ENCODE measurements at places on chromosomes 7 and 10.
A peak's percentile ranks its signal among the peaks of the same experiment; 100 is the strongest.

- DNase-seq = no peak
These were observed 10.6 kb upstream of the SUN1 start for GRCh38 chr7:821688-822087.

GRCh38 chr7:77473229-77474005 lies 57.3 kb upstream of the GSAP start:
- no peak for DNase-seq

GRCh38 chr10:129969911-129970464 lies 5.9 kb upstream of the EBF3 start:
- no peak for DNase-seq

DNA sequence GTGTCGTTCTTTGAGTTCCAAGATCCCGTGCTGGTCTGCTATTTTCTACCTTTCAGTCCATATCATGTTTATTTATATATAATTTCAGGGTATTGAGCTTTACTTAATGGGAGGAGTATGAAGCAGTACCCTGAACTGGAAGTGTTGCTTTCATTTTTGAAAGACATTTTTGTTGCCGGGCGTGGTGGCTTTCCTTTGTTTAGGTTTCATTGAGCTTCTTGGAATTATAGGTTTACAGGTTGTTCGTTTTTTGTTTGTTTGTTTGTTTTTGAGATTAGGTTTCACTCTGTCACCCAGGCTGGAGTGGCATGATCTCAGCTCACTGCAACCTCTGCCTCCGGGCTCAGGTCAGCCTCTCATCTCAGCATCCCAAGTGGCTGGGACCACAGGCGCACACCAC lies 7.4 kb downstream of the ZNF487 start:
- DNase-seq = no peak

- no peak for DNase-seq
These were observed 112.7 kb downstream of the RBM20 start for GRCh38 chr10:110756876-110757275.

- no peak for DNase-seq
These were observed 41.1 kb upstream of the CFAP46 start for GRCh38 chr10:132983252-132984007.

GRCh38 chr10:102450374-102451104 lies 804 bp downstream of the C10orf95 start:
- peak; percentile 84 for DNase-seq

DNA sequence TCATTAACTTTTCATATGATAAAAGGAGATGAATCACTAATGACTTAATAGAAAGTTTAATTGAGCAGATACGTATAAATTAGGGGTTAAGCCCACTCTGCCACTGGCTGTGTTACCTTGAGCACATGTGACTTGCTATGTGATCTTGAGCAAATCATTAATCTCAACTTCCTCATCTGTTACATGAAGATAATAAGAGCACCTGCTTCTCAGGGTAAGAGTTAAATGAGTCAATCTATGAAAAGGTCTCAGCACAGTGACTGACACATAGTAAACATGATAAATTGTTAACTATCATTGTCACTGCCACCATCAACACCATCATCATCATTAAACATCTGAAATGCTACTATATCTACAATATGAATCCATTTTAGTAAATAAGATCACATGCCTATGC lies 110.8 kb downstream of the TPK1 start:
- no peak for DNase-seq

DNA sequence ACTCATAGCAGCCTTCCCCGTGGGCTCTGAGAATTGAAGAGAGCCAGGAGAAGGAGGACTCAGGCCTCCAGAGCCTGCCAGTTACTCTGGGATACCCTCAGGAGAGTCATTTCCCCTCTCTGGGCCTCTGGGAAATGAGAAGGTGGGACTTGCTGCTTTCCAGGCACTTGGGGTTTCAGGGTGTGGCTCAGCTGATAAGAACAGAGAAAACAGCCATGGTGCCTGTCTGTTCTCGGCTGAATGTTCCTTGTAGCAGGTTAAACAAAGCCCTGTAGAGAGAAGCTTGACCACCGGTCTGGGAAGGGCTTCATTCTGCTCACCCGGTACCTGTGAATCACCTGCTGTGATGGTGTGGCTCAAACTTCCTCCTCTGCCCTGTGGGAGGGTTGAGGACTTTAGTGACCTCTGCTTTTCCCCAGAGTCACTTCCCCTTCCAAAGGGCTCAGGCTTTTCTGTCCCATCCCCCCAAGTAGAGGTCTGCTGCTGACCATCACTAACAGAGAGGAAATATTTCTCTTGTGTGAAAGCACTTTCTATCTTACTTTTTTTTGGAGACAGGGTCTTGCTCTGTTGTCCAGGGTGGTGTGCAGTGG lies 212.4 kb upstream of the GALNT17 start:
- DNase-seq = no peak

DNA sequence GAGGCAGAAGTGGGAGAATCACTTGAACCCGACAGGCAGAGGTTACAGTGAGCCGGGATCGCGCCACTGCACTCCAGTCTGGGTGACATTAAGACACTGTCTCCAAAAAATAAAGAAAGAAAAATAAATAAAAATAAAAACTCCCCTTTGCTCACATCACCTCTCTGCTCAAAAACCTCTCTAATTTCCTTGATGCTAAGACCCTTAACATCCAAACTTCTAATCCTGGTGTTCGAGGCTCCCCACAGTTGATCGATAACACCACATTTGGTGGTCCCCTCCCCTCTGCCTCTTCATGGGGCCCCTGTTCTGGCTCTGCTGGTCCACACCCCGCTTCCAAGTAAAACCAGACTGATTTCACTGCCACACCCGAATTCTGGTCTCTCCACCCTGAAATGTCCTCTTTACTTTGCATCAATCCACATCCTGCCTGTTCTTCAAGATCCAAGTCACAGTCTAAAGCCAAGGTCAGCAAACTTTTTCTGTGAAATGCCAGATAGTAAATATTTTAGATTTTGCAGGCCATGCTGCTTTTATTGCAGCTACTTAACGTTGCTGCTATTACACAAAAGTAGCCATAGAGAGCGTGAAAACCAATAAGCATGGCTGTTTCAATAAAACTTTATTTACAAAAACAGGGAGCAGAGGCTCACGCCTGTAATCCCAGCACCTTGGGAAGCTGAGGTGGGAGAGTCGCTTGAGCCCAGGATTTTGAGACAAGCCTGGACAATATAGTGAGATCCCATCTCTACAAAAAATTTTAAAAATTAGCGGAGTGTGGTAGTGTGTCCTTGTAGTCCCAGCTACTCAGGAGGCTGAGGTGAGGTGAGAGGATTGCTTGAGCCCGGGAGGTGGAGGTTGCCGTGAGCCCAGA lies 11.8 kb downstream of the MOSPD3 start:
- no peak for DNase-seq

GRCh38 chr10:22460101-22460500 lies 114.8 kb downstream of the SPAG6 start:
- no peak for DNase-seq

- DNase-seq = peak; percentile 86
These were observed at the start of gene MLXIPL for GRCh38 chr7:73623798-73624668. MLXIPL (minus strand) TSS chr7:73624522; CDS start chr7:73624492, 30 bp downstream.

DNA sequence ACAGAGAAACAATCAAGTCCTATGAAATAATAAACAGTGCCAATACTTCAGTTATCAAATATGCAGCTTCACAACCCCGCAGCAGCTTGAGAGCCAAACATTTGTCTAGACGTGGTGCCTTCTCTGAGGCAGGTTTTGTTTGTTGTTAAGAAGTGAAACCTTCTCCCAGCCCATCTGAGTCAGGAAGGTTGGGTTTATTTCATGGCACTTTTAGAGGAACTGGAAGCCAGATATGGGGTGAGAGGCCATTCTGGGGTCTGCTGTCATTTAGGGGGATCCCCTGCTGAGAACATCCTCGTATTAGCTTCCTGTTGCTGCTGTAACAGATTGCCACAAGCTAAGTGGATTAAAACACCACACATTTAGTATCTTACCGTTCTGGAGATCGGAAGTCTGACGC lies 113.6 kb downstream of the GRK5 start:
- DNase-seq = no peak

- no peak for DNase-seq
These were observed 48.2 kb downstream of the CLEC2L start for GRCh38 chr7:139571651-139572050.

DNA sequence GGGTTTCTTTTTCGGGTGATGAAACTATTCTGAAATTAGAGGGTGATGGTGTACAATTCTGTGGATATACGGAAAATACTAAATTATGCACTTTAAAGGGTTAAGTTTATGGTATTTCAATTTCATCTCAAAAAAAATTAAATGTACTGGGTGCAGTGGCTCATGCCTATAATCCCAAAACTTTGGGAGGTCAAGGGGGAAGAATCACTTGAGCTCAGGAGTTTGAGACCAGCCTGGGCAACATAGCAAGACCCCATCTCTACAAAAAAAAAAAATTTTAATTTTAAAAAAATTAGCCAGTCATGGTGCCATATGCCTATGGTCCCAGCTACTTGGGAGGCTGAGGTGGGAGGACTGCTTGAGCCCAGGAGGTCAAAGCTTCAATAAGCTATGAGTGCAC lies 57.0 kb downstream of the SMURF1 start:
- DNase-seq = no peak

- no peak for DNase-seq
These were observed 3.0 kb upstream of the CYP2W1 start for GRCh38 chr7:979886-980571.

DNA sequence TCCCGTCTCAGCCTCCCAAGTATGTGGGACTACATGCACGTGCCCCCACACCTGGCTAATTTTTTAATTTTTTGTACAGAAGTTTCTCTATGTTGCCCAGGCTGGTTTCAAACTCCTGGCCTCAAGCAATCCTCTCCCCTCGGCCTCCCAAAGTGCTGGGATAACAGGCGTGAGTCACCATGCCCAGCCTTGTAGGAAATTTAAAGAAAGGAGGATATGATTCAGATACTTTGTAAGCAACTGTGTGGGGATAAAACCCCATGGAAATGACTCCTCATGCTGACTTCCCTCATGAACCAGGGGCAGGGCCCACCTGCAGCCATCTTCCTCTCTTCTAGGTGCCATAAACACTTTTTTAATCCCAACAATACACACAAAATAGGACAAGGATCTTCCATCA lies 50.2 kb downstream of the APBB1IP start:
- no peak for DNase-seq

GRCh38 chr10:72276013-72276387 lies 2.3 kb downstream of the DDIT4 start:
- DNase-seq = no peak

GRCh38 chr10:79502561-79503309 lies 9.6 kb upstream of the EIF5AL1 start:
- DNase-seq = peak; percentile 57

- DNase-seq = no peak
These were observed 27.5 kb upstream of the NAMPT start for GRCh38 chr7:106312099-106312871.

GRCh38 chr10:79585870-79586527 lies 24.7 kb upstream of the SFTPA1 start:
- DNase-seq = no peak

DNA sequence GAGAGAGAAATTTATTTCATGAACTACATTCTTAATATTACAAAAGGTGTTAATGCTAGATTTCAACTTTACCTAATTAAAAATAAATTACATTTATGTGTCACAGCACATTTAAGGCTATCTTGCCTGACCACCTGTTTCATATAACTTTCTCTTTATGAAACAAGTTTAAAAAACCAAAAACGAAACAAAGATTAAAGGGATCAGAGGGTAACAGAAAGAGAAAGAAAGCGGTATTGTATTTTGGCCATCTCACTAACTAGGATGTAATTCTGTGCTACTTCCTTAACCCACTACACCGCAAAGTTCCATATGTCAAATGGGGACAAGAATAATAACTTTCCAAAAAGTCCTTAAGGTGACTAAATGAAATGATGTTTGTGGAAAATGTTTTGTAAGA lies 6.3 kb upstream of the RHOBTB1 start:
- DNase-seq = no peak

GRCh38 chr10:86263209-86263608 lies 103.4 kb downstream of the GRID1 start:
- DNase-seq = no peak

GRCh38 chr7:17010637-17011300 lies 129.0 kb upstream of the AGR3 start:
- no peak for DNase-seq

DNA sequence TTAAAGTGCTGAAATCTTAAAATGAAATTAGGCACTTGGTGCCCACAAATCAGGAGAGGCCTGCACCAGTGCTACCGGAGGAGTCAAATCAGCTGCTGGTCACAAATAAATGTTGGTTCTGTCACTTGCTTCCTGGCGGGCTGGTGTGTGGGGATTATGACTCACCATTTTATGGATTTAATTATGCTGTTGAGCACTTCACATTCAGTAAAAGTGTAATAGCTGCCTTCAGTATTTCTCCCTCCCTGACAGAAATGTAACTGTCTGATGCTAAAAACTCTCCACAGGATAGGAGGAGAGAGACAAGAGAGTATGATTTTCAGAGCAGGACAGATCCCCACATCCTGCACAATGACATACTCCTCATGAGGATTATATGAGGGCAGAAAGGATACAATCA lies 186.0 kb downstream of the JAZF1 start:
- no peak for DNase-seq

DNA sequence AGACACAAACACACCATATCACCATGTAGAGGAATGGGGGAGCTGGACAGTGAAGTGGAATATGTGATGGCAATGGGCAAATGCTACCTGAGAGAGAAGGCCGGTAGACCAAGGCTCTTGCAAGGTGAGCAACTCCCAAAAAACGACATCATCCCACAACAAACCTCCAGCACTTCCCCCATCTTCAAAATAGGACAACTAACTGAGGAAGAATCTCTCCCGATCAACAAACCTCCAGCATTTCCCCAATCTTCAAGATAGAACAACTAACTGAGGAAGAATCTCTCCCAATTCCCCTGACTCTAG lies 387.2 kb downstream of the PARD3 start:
- no peak for DNase-seq

- no peak for DNase-seq
These were observed 33.7 kb downstream of the MINPP1 start for GRCh38 chr10:87538092-87539015.

- no peak for DNase-seq
These were observed 186.0 kb downstream of the KIF20B start for GRCh38 chr10:89887406-89887805.

- DNase-seq = peak; percentile 26
These were observed 14.0 kb downstream of the GATAD1 start for GRCh38 chr7:92461027-92462003.

DNA sequence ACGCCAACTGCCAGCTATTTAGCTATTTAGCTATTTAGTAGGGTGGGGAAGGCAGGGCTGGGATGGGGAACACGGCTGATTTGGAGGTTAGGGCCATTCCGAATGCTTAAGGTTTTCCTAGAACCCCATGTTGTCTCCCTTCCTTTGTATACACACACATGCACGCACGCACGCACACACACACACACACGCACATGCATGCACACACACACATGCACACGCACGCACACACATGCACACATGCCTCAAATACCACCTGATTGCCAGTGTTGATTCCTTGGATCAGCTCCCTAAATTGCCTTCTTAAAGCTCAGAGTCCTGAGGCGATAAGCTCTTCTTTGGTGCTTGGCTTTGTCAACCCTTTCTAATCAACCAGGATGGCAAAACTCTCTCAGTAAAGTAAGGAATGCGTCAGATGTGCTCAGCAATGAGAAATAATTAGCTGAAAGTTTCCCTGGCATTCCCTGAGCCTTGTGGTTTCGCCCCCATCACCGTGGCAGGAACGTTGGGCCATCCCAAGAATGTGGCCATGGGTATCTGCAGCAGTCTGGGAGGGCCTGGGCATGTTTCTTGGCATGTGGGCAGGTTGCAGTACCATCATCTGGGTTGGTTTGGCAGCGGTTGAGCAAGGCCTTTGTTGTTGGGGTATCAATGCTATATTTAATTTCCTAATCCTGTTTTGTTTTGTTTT lies 305.6 kb downstream of the LRMDA start:
- no peak for DNase-seq

Data from retina (tissue), 1 donor.